ENCODE measurements at places on chromosomes 4 and X.

DNA sequence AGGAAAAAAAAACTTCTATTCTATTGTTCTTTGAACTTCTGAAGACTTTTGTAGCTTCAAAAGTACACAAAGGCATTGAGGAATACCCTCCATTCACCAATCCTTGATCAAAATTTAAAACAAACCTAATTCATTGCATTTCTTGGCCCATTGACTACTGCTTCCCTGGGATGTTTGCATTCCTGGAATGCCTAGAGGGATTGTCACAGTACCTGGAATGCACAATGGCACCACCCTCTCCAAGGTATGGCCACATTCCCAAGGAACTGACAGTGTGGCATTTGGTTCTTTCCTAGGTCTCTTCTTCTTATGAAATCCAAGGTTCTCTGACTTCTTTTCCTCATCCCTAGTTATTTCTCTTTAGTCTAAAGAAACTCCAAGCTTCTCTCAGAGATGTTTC is 600.7 kb downstream of the CCSER1 start:
- DNase-seq = no peak

- DNase-seq = no peak
Measured at GRCh38 chr4:36332782-36333131, 51.3 kb downstream of the DTHD1 start.

DNA sequence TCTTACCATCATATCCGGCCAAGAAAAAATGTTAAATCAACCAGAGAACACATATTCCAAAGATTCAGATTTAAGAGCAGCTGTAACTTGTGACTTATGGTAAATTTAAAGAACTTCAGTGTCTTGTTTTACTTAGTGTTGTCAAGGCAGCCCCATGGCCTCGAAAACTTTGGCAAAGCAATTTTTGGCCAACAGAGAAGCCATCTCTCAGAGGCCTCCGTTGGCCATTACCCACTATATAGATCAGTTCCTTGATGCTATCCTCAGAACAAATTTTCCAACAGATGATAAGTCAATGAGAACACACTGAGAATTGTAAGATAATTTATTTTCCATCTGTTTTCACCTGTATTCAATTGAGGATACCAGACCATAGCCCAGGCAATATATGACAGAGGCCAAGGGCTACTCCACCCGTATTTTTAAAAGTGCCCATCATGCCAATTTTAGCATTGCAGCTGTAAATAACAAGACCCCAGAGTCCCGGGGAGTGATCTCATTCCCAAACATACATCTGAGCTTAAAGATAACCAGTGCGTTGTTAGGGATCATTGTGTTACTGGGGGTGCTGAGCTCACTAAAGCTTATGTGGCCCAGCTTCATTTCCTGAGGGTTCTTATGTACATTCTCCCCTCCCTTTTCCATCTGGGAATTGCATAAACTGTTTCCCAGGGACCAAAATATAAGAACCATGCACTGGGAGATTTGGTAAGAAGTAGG is 50.0 kb upstream of the PDHA1 start:
- no peak for DNase-seq

DNA sequence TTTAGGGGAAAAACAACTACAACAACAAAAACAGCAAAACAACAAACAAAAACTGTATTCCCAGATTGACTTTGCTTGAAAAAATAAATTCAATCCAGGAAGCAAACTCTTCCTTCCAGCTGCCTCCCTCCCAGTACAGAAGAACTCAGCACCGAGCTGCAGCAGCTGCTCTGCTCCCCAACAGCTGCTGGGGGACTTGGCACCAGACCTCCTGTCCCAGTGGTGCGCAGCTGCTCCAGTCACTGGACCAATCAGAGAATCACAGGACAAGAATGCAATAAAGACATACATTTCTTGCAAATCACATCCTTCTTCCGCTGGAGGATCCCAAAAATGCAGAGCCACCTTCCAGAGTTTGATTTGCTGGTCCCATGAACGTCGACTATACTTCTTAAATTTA is 11.8 kb upstream of the FAM53A start:
- DNase-seq = no peak

GRCh38 chr4:188455062-188455752 is 316.0 kb downstream of the TRIML1 start:
- DNase-seq = no peak

DNA sequence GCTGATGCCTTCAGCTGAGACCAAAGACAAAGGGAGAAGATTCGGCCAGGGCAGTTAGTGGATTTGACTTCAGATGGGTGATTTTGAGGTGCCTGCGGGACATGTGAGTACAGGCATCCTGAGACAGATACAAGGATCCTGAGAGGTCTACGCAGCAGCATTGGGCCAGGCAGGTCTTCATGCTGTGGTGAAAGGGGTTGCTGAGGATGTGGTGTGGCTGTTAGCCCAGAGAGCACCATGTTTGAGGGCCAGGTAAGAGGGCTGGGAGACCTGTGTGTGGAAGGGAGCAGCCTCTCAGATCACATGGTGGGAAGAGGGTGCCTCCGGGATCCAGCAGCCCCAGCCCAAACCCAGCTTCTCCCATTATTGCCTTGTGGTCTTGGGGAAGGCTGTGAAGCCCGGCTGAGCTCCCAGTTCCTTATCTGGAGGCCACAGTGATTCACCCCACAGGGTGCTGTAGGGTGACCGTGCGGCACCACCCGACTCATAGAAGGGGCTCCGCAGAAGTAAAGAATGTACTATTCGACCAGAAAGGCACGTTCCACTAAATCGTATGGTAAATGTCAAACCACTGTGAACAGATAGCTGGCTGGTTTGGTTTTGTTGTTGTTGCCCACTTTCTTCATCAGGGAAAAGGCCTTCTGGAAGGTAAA is 27.7 kb upstream of the TADA2B start:
- no peak for DNase-seq

GRCh38 chr4:159977907-159978617 is 875.2 kb downstream of the RAPGEF2 start:
- DNase-seq = no peak

- no peak for DNase-seq
Measured at GRCh38 chrX:155967653-155968325, 29.7 kb upstream of the IL9R start.

DNA sequence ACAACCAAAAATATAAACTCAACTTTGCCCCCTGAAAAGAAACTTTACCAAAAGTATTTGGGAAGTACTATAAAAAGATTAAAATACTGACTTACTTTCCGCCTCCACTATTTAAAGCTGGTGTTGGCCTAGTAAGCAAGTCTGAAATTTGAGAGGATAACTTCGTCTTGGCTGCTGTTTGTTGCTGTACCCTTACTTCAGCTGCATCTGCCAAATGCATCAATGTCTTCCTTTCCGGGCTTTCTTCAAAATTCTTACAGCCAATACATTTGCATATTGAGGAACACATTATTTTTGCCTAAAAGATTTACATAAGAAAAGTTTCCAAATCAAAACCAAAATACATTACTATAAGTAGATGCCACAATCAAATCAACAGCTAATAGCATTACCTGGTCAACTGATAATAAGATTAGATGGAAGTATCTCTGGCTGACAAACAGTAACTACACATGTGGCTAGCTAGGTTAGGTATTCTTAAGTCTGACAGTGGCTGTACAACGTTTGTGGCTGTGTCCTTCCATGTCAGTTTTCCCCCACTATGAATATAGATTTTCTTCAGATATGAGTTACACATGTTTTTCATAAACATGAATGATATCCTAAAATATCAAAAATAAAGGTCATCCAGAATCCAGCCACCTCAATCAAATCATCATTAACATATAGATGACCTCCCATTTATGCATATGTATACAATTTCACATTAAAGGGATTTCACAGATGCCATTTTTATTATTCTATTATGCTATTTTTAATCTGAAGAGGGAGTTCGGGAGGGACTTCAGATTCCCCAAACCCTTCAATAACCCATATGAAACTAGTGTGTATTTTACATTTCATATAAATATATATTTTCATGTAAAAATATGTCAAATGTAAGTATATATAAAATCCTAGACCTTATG is 30.6 kb downstream of the THAP9 start:
- DNase-seq = no peak

GRCh38 chrX:21905953-21906352 is 34.6 kb upstream of the SMS start:
- DNase-seq = no peak

- no peak for DNase-seq
Measured at GRCh38 chrX:129581904-129582303, 41.8 kb downstream of the OCRL start.

GRCh38 chr4:1012034-1012739 is 761 bp downstream of the FGFRL1 start:
- DNase-seq = no peak

DNA sequence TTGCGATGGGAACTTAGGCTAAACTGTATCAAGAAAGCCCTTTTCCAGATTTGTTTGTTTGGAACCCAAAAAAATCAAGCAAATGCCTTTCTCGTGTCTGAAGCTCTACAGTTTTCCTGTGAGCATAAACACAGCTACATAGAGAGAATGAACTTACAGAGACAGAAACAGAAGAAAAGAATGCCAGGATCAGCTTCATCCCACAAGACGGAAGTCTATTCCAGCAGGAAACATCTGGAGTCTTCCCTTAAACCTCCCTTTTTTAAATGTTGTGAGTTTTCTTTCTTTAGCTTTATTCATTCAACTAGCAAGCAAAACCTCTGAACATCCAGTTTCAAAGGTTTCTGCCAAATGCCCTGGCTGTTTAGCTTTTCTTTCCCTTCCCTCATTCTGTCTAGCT is 32.6 kb upstream of the ZFP42 start:
- DNase-seq = no peak

DNA sequence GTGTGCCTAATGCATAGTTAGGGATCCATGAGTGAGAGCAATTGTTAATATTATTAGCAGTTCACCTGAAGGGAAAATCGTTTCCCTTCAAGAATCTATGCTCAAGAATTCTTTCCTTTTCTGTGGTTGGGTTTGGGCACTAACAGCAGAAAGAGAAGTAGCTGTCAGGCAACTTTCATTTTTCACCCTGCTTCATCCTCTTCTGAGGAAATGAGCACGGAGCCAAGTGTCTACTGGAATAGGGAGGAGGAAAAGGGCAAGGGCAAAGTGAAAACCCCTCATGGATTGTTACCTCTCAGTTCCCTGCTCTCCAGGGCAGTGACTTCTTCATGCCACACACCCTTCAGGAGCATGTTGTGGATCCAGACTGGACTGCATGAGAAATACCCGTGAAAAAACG is 2.6 kb upstream of the HPGDS start:
- DNase-seq = no peak

DNA sequence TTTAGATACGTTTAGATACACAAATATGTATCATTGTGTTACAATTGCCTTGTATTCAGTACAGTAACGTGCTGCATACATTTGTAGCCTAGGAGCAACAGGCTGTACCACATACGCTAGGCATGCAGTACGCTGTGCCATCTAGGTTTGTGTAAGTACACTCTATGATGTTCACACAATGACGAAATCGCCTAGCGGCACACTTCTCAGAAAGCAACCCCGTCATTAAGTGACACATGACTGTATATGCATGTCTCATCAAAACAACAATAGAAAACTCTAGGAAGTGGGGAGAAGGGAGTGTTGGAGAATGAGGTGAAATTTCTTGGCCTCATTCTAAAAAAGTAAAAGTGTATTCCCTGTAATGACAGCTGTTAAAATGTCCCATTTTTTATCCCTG is 32.7 kb downstream of the CCDC149 start:
- DNase-seq = no peak

DNA sequence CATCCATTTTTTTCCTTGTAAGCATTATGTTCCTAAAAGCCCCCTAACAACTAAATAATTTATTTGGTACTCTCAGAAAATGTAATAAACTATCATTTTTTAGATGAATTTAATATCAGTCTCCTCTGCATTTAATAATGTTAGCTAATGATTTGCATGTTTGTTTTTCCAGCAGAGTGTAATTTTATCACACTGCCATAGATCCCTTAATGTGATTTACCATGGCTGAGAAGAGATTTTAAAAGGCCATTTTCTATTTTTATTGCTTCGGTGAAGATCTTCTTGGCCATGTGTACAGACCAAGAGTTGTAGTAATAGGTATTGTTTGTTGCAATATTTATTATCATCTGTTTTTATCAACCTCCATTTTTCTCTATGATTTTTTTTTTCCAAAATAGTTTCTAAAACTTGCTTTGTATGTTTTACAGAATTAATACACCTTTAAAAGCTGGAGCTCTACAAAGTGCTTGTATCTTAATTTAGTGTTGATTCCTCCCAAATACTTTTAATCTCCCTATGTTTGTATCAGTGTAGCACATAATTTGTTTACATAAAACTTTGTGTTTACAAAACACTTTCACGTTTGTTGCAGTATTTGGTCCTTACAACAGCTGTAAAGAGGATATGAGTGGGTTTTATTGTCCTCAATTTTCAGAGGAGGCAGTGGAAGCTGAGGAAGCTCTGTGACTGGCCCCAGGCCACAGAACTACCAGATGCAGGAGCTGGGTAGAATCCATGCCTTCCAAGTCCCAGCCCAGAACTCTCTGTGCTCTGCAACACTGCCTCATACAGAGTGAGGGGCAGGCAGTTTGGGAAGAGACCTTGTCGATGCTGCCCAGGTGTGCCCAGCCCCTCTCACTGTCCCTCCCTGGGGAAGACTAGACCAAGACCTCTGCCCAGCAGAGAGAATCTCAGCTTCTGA is 58.1 kb downstream of the FAM114A1 start:
- no peak for DNase-seq

DNA sequence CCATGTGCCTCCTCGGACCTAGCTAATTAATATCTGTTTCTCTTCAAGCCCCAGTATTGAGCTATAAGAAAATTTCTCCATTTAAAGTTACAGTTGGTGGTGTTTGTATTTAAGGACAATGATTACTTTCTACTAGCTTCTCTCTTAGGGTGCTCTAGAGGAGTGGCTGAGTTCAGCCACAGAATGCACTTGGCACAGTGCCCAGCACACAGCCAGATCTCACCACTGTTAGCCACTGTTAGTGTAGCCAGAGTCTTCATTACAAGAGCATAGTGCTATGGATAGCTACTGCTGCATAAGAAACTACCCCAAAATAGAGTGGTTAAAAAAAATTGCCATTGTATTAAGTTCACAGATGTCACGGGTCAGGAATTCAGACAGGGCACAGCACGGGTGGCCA is 421.3 kb downstream of the BCOR start:
- no peak for DNase-seq

DNA sequence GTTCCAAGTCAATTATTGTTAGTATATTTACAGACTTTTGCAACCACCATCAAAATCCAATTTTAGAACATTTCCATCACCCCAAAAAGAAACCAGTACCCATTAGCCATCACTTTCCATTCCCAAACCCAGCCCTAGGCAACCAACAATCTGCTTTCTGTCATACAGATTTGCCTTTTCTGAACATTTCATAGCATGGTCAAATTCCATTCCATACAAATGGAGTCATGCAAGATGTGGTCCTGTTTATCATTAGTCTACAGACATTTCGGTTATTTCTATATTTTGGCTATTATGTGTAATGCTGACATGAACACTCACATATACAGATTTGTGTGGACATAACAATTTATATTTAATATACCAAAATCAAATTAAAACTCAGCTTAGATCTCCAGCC is 508.7 kb downstream of the ZNF674 start:
- DNase-seq = peak; percentile 2

All from AG08395 (cell line).